Inflammatory macrophage treated with lipopolysaccharide for 1 hour (primary cell): ENCODE measurements at places on chromosomes 3 and 15.
A peak's percentile ranks its signal among the peaks of the same experiment; 100 is the strongest.

DNA sequence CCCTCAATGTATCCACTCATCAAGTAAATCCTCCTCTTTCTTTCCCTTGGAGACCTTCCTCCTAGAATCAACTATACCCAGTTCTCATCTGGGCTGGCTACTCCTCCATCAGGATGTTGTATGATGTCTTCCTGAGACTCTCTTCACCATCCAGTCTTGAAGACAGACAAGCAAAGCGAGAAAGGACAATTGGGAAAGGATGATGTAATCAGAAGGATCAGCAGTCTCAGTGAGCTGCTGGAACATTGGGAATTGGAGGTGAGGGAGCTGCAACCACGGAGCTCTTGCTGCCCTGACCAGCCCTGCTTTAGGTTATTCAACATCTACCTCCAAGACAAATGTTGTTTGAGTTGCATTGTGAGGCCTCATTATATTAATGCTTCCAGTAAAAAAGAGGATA lies 48.0 kb upstream of the UBP1 start:
- no peak for DNase-seq

DNA sequence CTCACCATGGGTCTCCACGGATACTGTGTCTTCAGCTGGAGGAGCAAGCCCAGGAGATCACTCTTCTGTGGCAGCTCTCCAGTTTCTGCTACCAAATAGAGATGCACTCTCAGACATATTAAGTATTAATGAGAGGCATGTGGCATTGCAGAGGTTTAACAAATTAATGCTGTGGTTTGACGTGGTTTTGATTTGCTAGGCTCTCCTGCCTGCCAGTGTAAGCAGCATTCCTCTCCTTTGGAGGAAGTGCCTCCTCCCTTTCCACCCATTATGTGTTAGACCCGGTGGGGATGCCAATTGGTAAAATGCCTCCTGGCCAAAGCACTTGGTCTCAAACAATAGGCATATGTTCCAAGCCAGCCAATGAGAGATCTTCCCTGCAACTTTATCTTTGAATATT lies 124.8 kb downstream of the MYLK start:
- DNase-seq, result no peak

GRCh38 chr3:35592589-35593295 lies 46.6 kb upstream of the ARPP21 start:
- no peak for DNase-seq

- DNase-seq, result no peak
Observed at GRCh38 chr3:4898454-4899313, 80.6 kb upstream of the BHLHE40 start.

GRCh38 chr15:93360318-93360717 lies 271.3 kb upstream of the RGMA start:
- DNase-seq, result no peak

GRCh38 chr3:54985856-54986255 lies 58.0 kb upstream of the LRTM1 start:
- DNase-seq, result peak; percentile 39

- peak; percentile 31 for DNase-seq
Observed at GRCh38 chr15:70322051-70322668, 224.4 kb upstream of the TLE3 start.

- no peak for DNase-seq
Observed at GRCh38 chr3:154992655-154993054, 87.5 kb upstream of the MME start.

- no peak for DNase-seq
Observed at GRCh38 chr3:77096966-77097890, 57.3 kb downstream of the ROBO2 start.

DNA sequence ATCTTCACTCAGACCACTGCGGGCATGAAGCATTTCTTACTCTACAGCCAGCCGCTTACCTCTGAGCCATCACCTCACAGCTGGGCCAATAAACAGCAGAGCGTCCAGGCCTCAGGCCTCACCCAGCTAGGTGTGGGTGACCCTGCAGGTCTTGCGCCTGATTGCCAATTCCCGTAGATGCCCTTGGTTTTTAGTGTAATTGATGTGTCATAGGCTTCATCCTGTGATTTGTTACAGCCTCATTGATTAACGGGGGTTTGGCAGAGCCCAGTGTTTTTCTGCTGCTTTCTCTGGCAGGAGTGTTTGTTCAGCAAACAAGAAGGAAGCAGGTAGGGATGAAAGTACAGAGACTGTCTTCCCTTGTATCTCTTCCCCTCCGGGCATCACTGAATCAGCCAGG lies 49.6 kb upstream of the BNIP2 start:
- DNase-seq, result no peak

GRCh38 chr3:30779686-30780287 lies 114.7 kb downstream of the GADL1 start:
- DNase-seq, result no peak

- DNase-seq, result no peak
Observed at GRCh38 chr3:178808748-178809147, 262.9 kb downstream of the ZMAT3 start.

DNA sequence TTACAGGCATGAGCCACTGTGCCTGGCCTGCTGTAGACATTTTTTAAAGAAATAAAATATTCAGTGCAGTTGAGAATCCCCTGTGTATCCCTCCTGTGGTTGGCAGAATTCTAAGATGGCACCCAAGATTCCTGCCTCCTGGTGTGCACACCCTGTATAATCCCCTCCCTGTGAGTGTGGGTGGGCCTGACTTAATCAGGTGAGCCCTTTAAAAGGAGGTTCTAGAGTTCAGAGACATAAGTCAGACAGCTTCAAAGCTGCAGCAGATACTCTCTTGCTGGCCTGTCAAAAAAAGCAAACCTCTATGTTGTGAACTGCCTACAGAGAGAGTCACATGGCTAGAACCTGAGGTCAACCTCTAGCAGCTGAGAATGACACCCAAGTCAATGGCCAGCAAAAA lies 7.0 kb upstream of the VIPR1 start:
- DNase-seq, result no peak

- DNase-seq, result no peak
Observed at GRCh38 chr15:60590935-60591495, 112.1 kb upstream of the ICE2 start.
